ENCODE measurements at places on chromosomes 2 and 18.
A peak's percentile ranks its signal among the peaks of the same experiment; 100 is the strongest.

DNA sequence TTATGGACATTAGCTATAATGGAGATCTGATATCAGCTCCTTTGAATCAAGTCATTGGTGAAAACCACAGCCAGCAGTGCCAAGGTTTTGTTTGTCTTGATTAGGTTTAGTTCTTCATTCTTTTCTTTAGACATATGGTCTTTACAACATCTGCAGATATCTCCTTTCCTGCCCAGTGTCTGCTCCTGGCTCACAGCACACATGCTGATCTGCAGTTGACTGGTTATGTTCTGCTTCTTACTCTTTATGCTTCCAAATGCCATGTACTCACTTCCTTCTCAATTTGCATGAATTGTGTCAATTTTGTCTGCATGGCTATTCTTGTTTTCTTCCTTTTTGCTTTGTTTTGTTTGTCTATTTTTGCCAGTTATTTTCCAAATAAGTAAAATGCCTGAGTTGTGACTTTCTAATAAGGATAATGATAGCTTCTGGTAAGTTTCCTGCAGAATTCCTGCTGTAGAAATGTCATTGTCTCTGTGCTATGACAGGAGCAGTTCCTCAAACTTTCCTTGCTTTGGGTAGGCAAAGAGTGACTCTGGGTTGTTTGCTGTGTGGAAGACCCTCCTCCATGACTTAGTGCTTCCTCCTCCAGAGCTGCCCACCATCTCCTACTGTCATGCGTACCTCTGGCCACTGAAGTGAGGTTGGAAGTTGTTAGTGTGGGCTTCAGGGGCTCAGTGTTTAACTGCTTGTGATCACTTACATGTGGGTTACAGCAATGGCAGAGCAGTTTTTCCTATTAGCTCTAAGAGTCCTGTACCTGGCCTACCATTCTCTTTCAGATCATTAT is 8.2 kb downstream of the ARHGAP25 start:
- no peak for DNase-seq

DNA sequence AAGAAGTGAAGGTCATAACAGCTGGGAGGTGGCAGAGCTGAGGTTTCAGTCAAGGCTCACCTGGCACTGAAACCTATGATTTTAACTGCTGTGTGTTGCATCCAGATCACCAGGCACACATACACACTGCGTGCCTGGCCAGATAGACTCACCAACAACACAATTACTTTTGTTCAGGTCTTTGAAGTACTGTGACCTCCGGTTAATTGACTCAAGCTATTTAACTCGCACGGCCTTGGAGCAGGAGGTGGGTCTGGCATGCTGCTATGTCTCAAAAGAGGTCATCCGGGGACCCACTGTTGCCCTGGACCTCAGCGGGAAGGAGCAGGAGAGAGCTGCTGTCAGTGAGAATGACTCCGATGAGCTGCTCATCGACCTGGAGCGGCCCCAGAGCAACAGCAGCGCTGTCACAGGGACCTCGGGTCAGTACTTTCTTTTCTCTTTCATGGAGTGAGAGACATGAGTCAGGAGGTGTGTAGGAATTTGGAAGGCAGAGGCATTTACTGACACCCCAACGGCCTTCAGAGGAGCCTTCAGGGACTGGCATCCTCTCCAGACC is 104.1 kb downstream of the ESCO1 start:
- no peak for DNase-seq

DNA sequence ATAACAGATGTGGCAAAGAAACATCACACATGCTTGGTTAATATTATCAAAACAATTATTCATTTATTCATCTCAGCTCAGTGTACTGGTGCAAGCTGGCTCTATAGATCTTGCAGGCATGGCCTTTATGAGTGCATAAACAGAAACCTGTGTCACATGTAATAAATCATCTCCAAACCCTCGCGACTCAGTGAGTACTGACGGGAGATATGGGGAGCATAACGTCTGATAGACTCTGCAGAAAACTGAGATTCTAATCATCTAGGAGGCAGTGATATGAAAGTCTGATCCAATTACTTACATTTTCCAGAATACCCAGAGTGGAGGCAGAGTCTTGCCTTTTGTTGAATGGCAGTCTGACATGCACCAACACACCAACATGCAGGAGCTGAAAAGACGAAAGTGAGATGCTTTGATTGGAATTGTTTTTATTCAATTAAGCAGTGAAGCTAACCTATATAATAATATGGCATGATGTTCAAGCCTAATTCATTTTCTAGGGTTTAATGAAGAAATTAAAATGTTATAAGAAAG is 416.8 kb downstream of the RNF144A start:
- no peak for DNase-seq

DNA sequence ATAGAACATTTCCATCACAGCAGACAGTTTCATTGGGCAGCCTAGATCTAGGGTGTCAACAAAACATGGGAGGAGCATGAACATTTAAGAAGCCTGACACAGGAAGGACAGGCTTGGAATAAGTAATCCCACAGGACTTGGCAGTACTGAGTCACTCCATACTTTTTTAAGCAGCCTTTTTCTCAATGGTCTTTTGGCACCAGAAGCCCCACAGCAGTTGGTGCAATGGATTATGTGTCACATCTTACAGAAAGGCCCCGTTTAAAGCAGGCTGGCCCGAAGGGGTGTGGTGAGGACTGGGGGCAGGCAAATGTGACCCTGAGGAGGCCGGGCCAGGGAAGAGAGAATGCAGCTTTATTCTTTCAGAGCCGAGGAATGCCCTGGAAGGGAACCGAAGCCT is 26.6 kb downstream of the SPTBN1 start:
- no peak for DNase-seq

- no peak for DNase-seq
Measured at GRCh38 chr2:126303113-126303512, 352.8 kb upstream of the GYPC start.

DNA sequence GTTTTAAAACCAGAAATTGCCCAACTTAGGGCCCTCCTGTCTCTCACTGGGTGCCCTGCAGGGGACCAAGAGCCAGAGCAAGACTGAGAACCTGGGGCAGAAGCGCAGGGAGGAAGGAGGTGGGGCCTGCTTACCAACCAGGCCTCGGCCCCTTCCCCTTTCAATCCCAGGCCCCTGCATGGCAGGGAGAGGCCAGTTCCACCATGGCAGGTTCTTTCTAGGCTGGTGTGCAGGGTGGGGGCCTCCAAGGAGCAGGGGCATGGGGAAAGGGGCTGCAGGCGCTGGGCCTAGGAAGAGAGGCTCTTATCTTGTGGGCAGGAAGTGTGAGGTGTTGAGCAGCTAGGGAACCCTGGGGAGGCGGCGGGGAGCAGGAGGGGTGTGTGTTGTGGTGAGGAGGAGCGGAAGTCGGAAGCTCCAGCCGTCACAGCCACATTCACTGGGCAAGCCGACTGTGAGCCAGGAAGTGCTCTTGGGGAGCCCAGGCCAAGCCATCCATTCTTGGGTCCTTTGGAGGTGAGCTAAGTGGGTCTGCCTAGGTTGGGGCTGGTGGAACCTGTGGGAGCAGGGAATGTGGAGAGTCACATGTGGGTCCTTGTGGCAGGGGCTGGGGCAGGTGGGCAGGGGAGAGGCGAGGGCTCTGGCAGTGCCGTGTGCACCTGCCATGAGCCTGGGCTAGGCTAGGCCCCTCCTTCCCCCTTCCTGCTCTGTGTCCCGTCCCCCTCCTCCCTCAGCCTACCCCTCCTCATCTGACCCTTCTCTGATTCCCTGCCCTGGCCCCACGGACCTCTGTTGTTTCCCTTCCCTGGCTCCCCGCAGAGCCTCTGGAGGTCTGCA is at the start of gene PSD4:
Gene PSD4, plus strand, starts transcription at position 430 of the 834 bp plus-strand sequence. CDS start 8,486 bp downstream, outside the sequence.
- peak; percentile 90 for DNase-seq

DNA sequence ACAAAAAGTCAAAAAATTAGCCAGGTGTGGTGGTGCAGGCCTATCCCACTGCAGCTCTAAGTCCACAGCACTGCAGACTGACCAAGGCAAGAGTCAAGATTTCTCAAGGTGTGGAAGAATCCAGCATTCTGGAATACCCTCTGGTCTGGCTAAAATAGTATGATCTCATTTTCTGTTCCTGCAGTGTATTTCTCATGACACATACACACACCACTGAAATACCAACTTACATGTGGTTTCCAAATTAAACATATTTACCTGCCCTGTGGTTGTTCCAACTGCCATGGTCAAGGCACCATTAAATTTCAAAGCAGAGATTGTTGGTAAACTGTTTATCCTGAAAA is 30.9 kb downstream of the NOL10 start:
- no peak for DNase-seq

- DNase-seq, result no peak
Measured at GRCh38 chr18:45626330-45627203, 11.3 kb downstream of the SLC14A2 start.

DNA sequence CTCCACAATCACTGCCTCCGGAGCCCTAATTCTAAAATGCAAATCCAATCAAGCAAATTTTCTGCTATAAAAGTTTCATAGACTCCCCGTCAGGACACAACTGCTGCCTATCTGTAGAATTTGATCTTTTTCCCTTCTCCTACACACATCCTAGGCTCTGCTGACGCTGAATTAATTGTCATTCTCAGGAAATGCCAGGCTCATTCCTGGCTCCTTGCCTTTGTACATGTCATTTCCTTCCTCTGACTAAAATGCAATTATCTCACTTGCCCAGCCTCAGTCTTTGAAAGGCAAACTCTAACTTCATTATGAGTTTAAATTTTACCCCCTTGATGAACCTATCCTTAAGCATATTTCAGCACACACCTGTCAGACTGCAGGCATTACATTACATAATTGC is 844.9 kb upstream of the CRIM1 start:
- no peak for DNase-seq

GRCh38 chr2:211836409-211836808 is 702.2 kb downstream of the ERBB4 start:
- DNase-seq, result no peak

- no peak for DNase-seq
Measured at GRCh38 chr2:207831584-207832248, 62.0 kb upstream of the FZD5 start.

- no peak for DNase-seq
Measured at GRCh38 chr2:112001942-112002341, 53.1 kb upstream of the TMEM87B start.

DNA sequence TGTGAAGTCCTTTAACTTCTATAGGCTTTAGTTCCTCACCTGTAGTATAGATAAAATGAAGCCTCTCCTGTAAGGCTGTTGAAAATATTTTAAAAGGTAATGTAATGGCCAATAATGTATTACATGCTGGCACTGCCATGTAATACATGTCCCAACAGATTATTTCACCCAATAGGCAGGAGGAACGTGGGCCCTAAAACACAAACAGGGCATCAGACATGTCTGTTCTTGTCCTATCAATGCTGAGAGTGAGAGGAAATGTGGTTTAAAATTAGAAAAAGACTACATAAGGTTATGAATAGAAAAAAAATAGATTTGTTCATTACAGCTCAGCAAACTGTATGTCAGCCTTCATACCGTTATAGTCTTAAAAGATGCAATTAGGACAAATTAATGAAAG is 492.7 kb upstream of the DDX18 start:
- DNase-seq, result no peak

DNA sequence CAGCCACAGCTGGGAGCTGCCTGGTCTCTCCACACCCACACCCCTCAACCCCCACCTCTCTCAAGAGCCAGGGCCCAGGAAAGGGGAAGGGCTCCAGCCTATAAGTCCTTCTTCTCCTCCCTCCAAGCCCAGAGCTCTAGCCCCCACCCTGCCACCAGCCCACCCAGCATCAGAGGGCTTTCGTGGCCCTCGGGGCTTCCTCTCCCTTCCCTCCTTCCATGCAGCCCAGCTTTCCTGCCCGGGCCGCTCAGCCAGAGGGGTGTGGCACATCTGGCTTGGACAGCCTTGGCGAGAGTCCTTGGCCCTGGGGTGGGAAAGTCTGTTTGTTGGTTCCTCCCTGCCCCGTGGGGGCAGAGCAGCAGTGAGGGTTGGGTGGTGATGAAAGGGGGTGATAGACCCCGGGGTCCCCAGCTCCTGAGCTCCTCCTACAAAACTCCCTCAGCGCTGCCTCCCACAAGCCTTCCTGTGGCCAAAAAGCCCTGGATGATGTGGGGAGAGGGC is 7.0 kb downstream of the TNS1 start:
- no peak for DNase-seq

- no peak for DNase-seq
Measured at GRCh38 chr2:160891353-160891740, 268.9 kb upstream of the TANK start.

DNA sequence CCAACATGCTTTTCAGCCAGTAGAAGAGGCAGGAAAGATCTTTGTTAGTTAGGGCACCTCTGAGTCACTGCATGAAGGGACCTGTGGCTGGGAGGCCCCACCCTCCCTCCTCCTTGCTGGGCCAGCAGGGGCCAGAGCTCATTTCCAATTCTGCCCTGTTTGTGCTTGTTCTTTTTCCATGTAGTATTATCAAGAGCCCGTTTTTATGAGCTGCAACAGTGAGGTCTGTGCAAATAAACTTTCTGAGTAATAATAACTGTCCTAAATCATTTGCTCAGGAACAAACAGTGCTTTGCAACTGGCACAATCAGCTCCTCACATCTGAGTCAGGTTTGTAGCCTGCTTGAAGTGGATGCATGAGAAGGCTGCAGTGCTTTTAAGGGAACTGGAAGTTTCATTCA is 128.0 kb downstream of the ARL4C start:
- DNase-seq, result no peak

GRCh38 chr2:26633351-26633945 is 7.7 kb downstream of the CIB4 start:
- no peak for DNase-seq

GRCh38 chr2:103401621-103402020 is 639.8 kb downstream of the TMEM182 start:
- DNase-seq, result no peak

DNA sequence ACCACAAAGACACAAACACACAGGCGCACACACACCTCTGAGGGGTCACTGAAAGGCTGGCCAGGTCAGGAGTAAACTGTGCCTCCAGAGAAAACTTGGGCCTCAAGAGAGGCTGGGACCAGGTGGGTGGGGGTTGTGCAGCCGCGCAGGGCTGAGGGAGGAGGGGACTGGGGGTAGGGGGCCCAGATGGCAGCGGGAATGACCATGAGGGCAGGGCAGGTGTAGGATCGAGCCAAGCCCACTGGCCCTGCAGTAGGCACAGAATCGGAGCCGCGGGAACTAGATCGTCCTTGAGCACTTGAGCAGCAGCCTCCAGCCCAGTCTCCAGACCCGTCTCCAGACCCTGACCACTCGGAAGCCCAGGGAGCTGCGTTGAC is 36.8 kb downstream of the ANKMY1 start:
- DNase-seq, result no peak

DNA sequence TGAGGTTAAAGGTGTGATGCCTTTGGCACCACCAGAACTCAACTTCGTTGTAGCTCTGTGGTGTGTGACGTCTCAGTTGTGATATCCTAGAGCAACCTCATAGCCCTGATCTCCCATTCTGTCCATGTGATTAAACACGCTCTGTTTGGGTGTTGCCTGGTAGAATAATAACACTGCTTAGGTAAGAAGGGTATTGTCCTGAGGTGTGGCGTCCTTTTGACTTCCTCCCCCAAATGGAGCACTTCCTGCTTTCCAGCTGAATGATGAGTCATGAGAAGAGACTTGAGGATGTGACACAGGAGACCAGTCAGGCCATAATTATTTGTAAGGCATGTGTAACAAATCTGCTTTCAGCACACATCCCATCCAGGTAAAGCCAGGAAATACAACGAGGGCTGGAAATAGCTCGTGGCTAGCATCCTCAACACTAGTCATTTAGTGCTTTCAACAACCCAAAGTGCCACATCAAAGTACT is 100.7 kb downstream of the RAPGEF4 start:
- no peak for DNase-seq

- no peak for DNase-seq
Measured at GRCh38 chr18:77677536-77677935, 427.9 kb downstream of the GALR1 start.

- no peak for DNase-seq
Measured at GRCh38 chr2:1318366-1319009, 94.8 kb upstream of the TPO start.

- DNase-seq, result no peak
Measured at GRCh38 chr2:46117994-46118393, 179.2 kb upstream of the EPAS1 start.

GRCh38 chr2:217293607-217294006 is 433.7 kb upstream of the TNP1 start:
- DNase-seq, result no peak
